ENCODE measurements at places on chromosomes 6 and 20.

GRCh38 chr6:2579804-2580570, 170.7 kb downstream of the MYLK4 start:
- no peak for DNase-seq

GRCh38 chr6:158560836-158561320, 987 bp downstream of the TMEM181 start:
- DNase-seq: no peak

- peak; percentile 16 for DNase-seq
These were observed 48.5 kb downstream of the PYGB start for GRCh38 chr20:25296094-25297093.

DNA sequence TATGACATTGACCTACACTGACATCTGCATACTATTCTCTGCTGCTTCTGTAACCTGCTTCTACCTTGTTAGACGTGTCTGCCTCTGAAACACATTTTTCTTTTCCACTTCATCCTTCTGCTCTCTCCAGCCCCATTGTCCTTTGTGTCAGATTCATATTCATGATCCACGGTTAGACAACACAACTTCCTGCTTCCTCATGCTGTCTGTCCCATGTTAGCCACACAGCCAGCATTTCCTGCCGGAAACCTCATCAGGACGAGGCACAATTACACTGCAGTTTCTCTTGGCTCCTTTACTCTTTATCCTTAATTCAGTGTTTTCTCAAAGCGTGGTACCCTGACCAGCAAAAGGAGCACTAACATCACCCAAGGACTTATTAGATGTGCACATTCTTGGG, 150.2 kb downstream of the TBC1D7 start:
- DNase-seq: no peak

DNA sequence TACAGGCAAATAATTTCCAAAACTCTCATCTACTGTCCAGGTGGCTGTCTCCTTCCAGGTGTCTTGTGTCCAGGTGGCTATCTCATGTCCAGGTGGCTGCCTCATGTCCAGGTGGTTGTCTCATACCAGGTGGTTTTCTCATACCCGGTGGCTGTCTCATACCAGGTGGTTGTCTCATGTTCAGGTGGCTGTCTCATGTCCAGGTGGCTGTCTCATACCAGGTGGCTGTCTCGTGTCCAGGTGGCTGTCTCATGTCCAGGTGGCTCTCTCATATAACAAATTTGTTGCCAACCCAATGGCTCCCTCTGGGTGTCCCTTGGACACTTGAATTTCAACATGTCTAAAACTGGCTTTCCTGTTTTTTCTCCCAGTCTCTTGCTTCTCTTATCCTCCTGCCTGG, 14.3 kb upstream of the SLC22A3 start:
- DNase-seq: no peak

GRCh38 chr6:30002871-30003270, 58.2 kb upstream of the POLR1H start:
- DNase-seq: no peak

Measured in CD4-positive, alpha-beta T cell treated with Interleukin-1 beta for 1 hour (primary cell).